Fibroblast of skin of back (primary cell): ENCODE measurements at places on chromosomes 3 and 15.

- peak; percentile 49 for DNase-seq
Observed at GRCh38 chr3:72482589-72483321, 365.5 kb downstream of the SHQ1 start.

DNA sequence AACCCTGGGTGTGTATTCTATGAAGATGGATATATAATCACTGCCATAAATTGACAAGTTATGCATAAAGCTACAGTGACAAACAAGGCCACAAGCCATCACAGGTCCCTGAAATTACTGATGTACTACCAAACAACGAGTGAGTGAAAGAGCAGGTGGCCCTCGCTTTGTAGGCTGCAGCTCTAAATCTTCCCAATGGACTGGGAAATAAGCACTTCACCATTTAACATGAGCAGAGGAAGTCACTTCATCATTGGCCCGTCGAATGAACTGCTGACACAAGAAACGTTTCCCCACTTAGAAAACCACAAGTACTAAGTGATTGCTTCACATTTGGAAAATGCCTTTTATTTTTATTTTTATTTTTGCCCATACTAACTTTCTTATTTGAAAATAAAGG, 218.0 kb downstream of the ZNF385D start:
- no peak for DNase-seq

- DNase-seq, result no peak
Observed at GRCh38 chr3:127078626-127079025, 95.7 kb downstream of the PLXNA1 start.

DNA sequence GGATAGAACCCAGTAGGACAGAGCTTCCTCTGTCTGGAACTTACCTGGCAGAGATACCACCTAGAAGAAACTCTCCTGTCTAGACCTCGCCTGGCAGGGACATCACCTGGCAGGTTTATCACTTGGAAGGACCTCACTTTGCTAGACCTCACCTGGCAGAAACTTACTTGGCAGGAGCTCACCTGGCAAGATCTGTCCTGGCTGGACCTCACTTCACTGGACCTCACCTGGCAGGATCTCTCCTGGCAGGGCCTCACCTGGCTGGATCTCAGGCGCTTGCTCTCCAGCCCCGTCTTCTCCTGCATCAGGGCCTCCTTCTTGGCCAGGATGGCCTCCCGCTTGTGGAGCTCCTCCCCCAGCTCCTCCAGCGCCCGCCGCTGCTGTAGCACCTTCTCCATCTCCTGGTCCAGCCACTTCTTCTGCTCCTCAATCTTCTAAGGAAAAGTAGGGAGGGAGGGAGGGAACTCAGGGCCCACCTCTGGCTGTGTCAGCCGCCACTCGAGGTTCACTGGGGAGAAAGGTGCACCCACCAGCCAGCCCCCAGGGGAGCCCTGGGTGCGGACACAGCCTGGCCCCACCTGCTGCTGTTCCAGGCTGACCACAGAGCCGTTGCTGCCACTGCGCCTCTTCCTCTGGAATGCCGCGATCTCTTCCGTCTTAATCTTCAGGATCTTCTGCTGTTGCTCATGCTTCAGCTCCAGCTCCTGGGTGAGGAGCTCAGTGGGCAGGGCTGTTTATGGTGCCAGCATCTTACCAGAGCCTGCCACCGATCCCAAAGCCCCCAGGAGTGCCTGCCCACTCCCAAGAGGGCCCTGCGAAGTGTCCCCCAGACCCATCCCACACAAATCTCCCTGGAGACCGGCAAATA, 22.5 kb downstream of the KIF7 start:
- DNase-seq, result no peak

GRCh38 chr15:91243826-91244225, 143.8 kb downstream of the SV2B start:
- DNase-seq, result no peak

GRCh38 chr3:126119008-126119675, 35.2 kb upstream of the SLC41A3 start:
- no peak for DNase-seq

GRCh38 chr15:78374436-78375393, 34.6 kb downstream of the CRABP1 start:
- DNase-seq, result no peak

- no peak for DNase-seq
Observed at GRCh38 chr3:193078996-193079753, 161.5 kb upstream of the MB21D2 start.

GRCh38 chr3:179046497-179047353, 24.9 kb downstream of the ZMAT3 start:
- peak; percentile 21 for DNase-seq
